ENCODE measurements at places on chromosomes 6 and 20.

DNA sequence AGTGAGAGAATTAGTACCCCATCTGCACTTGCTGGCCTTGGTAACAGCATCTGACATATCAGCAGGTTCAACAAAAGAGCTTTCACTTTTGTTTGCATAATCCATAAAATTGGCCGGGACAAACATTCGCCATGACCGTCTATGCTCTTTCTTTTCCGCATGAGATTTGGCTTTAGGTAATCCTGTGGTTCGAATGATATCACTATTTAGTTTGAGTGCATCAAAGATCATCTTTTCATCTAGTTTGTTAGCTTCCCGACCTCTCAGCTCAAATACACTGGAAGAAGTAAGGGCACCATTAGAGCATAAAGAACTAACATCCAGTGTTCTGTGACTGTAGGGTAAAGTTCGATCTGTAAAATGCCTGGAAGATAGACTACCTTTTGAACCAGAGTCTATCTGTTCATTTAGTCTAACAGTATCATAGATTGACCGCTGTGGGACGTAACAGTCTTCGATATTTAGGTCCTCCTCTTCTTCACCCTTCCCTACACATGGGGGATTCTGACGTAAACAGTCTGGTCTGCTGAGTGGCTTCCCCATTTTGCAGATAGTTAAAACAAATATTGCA, 101.6 kb downstream of the DST start:
- no peak for DNase-seq

DNA sequence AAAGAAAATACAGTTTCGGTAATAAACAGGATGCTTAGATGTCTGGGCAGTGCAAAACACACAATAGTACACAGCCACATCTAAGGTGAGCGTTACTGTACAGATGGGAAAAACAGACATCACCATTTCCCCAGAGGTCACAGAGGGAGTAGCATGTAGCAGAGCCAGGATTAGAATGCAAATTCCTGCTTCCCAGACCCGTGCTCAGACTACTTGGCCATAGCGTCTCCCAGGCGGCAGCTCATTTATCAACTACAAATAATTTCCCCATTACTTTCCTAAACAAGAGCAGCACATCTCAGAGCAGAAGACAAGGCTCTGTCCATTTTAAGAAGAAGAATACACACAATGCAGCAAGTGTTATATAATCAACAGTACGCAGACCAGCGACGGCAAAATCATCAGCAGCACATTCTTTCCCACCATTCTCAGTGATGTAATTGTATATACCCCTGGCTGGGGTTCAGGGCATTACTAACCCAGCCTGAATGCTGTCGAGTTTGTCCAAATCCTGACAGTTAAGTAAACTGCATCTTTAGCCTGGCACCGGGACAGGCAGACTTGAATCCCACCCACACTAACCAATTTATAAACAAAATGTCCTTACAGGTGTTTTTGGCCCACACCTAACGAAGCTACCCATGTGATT, 61.9 kb downstream of the CNKSR3 start:
- peak; percentile 17 for DNase-seq

- DNase-seq, result no peak
Measured at GRCh38 chr20:15065794-15066193, 728.4 kb upstream of the FLRT3 start.

DNA sequence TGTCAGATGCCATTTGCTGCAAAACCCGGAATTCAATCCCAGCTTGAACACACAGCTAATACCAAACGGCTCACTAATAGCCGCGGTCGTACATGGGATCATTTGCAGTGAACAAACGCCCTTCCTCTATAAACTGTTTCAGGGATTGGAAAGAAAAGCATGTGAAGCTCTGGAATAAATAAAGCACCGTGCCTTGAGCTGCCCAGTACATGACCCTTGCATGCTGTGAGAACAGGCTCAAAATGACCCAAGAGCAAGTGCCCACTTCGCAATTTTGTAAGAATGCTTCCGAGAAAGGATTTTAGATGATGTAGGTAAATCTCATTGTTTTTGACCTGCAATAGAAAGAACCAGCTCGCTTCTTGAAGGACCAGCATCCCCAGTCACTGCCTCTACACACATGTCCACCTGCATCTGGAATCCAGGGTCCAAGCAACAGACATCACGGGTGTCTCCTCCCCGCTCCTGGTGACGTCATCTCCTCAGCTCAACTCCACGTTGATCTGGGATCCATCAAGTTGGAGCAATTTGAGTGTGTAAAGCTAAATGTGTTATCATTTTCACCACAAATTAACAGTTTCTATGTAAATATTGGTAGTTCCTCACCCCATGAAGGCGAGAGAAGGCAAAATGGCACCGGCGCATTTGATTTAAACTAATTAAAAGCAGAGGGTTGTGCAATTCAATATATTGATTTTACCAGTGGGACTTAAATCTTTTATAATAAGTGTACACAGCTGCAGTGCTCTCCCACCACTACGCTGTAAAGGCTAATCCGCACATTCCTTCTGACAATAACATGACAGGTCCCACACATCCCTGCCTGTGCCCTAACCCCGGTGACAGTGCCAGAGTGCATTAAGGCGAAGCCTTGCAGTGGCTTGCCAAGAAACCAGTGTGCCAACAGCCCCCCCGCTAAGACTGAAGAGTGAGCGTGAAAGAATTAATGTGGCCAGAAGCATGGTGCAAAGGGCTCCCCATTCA, 6.2 kb downstream of the BMP7 start:
- no peak for DNase-seq

DNA sequence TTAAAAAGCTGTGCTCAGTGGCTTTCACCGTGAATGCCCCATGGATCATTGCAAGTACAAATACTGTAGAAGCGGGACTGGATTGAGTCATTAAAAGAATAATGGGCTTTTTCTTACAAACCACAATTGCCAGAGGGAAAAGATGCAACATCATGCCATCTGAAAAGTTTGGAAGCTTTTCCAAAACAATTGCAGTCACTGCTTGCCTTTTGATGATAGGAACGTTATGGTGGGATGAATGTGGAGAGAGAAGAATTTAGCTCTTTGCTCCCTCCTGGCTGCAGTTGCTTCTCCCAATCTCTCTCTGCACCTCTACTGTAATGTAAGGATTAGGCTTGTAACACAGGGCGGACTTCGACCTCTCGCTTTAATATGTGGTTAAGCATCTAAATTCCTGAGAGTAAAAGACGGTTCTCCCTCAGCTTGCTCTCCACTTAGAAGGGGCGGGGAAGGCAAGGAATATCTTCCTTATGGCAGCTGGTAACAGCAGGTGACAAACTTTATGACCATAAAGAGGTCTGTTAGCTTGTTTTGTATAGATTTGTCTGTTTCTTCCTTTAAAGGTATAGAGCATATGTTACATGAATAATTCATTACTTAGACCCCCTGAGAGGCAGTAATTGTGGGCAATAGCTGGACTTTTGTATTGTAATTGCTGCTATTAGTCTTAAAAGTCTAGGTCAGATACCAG, 376.1 kb downstream of the UTRN start:
- DNase-seq, result peak; percentile 74

DNA sequence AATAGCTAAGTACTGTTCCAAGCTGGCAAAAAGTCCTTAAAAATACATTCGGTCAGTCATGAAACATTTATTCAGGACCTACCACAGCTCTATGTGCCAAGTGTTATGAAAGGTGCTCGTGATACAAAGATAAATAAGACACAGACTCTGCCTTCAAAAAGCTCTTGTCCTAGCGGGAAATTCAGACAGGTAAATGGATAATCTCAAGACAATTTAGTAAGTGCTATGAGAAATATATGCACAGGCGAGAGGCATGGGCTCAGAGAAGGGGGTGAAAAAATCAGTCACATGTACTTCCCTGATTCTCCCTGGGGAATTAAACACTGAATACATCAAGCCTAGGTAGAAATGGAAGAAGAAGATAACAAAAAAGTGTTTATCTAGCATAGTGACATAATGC, 49.8 kb upstream of the HEY2 start:
- no peak for DNase-seq

GRCh38 chr20:62624325-62624690, 18.0 kb upstream of the SLCO4A1 start:
- peak; percentile 66 for DNase-seq

- DNase-seq, result no peak
Measured at GRCh38 chr6:139320081-139320480, 28.3 kb upstream of the TXLNB start.
